Vagina (tissue), 2 donors: ENCODE measurements at places on chromosomes 3 and 15.

GRCh38 chr3:67113802-67114407 lies 115.8 kb downstream of the KBTBD8 start:
- no peak for DNase-seq

GRCh38 chr15:52251144-52251860 lies 44.3 kb downstream of the MYO5C start:
- DNase-seq: no peak

GRCh38 chr3:56792193-56792592 lies 9.6 kb downstream of the ARHGEF3 start:
- no peak for DNase-seq

GRCh38 chr15:68230157-68231100 lies 901 bp upstream of the CLN6 start:
- no peak for DNase-seq

DNA sequence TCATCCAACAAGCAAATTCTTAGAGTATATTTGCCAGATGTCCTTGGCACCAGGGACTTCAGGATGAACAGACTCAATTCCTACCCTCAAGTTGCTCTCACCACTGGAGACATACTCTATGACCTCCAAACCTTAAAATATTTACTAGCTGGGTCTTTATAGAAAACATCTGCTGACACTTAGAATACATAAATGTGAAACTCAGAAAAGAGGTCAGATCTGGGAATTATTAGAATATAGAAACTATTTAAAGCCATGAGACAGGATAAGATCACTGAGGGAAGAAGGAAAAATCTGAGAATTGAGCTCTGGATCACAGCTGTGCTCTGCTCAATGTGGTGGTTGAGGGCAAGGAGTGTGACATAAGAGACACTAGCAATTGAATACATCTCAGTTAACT lies 695.4 kb upstream of the UBE2E2 start:
- DNase-seq: no peak

- DNase-seq: no peak
Observed at GRCh38 chr3:165192610-165193192, 3.5 kb downstream of the SLITRK3 start.

DNA sequence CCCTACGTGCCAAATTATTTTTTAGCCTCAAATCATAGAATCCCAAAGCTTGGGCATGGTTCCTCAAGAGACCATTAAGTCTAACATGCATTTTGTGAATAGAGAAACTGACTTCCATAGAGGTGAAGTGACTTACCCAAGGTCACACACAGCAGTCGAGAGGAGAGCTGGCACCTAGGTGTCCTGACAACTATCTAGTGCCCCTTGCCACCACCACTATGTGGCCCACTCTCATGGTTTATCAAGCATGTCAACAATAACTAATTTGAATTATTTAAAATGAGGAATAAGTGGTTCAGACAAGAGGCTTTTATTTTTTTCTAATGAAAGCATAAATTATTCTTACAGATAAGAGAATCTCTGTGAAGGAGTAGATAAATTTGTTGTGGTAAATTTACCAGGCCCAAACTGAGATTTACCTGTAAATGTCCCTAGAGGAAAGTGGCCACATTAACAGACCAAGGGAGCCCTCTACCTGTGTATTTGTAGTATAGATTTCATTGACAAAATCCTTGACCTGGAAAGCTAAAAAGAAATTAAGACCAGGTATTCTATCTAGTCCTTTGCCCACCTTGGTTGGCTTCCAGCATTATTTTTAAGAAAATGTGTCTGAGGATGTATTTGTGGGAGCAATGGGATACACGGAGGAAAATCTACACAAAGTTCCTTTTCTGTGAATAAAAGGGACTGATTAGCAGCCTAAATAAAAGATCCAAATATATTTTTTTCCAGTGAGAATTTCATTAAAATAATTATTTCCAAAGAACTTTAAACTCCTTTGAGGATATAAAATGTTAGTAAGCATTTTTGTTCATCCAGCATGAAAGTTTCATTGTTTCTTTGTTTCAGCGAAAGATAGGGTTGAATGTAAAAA lies 49.1 kb downstream of the IQCH start:
- no peak for DNase-seq

GRCh38 chr3:128598884-128599664 lies 51.5 kb downstream of the RPN1 start:
- no peak for DNase-seq

DNA sequence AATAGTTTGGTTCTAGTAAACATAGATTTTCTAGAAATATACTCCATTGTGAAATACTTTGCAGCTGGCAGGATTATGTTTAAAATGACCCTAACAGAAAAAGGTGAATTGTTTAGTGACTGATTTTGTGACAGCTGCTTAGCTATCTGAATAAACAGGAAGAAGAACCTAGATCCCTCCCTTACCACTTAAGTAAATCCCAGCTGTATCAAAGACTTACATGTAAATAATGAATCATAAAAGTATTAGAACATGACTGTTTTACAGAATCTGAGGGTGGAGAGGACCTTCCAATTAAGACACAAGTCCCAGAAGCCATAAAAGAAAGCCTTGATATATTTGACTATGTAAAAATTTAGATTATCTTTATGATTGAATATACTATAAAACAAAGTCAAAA lies 15.9 kb downstream of the SLC49A4 start:
- DNase-seq: no peak

- no peak for DNase-seq
Observed at GRCh38 chr3:58497097-58497496, 5.2 kb downstream of the KCTD6 start.

DNA sequence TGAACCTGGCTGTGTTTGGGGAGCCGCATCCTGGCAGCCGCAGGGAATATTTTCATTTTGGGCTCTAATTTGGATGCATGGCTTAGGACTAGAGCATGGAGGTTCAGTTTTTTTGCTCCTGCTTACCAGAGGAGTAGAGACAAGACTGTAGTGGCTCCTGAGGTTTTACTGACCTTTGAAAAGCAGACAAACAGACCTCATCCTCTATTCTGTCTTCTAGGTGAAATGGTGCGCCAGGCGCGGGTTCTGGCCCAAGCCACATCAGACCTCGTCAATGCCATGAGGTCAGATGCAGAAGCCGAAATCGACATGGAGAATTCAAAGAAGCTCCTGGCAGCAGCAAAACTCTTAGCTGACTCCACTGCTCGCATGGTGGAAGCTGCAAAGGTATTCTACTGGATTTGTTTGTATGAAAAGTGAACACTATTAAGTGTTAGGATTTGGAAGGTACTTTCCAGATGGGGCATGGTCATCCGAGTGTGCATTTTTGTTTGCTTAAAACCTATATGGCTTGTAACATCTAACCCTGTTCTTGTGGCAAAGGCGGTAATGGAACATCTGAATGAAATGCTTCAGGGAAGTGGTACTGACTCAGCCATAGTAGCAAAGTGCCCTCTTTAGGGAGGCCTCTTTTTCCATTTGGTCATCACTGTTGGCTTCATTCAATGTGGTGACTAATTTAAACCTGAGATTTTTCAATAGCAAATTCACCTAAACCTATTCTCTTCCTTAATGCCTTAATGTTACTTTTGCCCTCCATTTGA lies 330.7 kb upstream of the TPM1 start:
- DNase-seq: no peak

GRCh38 chr3:88334187-88334868 lies 184.6 kb downstream of the C3orf38 start:
- DNase-seq: no peak

DNA sequence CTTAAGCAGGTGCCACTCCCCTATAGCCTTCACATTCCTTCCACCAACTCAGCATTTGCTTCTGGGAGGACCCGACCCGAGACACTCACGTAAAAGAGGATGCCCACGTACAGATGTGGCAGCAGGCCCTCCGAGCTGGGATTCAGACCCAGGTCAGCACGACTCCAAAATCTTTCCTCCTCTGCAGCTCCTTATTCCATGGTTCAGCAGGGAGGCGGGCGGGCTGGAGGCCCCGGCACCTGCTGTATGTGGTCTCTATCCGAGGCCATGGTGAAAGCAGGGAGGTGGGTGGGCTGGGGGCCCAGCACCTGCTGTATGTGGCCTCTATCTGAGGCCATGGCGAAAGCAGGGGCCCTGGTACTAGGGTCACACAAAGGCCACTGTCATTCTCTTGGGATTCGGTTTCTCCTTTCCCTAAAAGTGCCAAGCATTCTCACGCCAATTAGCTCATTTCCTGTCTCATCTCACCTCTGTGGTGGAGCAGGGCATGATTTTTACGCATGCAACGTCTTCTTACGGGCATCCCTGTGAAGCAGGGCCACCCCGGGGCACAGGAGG lies 5.9 kb upstream of the MUC4 start:
- no peak for DNase-seq

- no peak for DNase-seq
Observed at GRCh38 chr3:120908030-120908794, at the start of gene STXBP5L. STXBP5L (plus strand) TSS chr3:120908205; CDS start chr3:120909579, 1,374 bp downstream.

DNA sequence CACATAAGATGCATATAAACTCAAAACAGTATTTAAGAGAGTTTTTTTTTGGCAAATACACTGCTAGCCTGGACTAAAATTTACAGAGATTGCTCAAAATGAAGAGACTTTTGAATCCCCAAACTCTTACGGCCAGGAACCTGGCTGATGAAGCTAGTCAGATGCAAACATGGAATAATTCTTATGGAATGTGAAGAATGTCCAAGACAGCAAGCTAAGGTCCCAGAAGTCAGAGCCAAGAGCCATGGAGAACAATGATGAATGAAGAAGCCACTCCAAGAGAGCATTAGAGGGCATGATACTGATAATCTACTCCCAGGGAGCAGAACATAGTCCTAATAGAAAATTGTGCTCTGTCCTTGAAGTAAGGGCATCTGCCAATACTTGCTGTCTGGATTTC lies 705.5 kb downstream of the DIPK2A start:
- DNase-seq: no peak

DNA sequence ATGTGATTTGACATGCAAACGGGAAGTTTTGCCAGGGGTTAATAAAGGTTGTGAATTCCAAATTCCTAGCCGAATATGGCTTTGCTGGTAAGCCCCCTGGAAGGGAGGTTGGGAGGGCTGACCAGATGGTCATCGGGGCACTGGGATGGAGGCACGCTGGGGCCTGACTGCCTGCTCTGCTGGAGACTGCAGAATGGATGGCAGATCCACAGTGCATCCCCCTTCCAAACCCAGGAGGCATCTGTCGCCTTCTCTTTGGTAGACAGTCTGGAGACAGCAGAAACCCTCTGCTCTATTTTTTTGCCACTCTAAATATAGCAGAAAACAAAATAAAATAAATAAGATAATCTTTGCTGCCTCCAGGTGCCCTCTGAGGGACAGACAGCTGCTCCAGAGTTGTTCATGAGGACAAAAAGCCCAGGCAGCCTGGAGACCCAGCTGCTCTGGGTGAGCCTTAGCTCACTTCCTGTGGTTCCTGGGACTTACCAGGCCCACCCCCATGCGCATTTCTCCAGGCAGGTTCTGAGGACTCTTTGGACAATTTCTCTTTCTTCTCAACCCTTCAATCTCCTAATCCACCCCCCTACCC lies 6.1 kb upstream of the SPTBN5 start:
- no peak for DNase-seq

DNA sequence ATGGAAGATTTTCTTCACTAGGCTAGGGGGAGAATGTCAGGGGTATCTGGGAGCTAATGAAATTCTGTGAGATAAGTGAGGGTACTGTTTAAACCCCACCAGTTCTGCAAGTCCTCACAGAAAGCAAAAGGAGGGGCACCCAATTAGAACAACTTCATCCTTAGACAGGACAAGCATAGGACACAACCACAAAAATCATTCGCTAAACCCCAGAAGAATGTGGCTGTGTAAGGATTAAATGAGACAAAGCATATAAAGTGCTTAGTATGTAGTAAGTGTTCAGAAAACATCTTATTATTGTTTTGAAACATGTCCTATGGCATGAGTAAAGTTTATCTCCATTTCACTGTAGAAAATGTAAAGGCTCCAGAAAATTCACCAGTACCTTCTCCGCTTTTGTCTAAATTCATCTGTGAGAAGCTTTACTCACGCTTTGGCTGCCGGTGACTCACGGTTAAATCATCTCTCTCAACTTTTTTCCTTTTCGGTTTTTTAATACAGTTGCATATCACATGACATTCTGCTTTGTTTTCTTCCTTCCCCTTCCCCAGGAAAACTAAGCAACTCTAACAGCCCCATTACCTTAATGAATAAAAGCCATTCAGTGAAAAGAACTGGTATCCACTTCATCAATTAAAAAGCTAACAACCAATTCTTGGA lies 1.7 kb downstream of the CLRN1 start:
- no peak for DNase-seq

DNA sequence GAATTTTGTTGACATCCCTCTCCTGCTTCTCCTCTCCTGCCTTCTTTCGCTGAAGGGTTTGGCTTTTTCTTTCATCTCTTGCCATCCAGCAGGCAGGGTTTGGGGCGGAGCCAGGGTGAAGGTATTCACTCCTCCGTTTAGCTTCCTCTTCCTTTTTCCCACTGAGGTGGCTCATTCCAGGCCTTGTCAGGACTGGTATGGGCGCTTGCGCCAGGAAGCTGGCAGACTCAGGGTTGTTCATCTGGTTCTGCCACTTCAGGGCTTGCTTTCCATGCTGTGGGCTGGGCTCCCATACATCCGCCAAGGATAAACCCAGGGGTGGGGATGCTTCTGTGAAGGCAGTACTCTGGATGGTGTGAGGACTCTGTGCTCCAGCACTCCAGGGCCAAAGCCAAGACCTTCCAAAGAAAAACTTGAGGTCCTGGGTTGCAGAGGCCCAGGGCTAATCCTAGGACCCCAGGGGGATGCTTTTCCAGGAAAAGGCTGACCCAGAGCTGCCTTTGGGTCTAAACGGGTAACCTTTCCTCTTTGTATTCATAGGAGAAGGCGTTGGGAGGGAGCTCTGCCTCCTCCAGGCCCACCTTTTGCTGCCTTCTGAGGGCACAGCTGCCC lies 7.7 kb upstream of the AMOTL2 start:
- DNase-seq: no peak

DNA sequence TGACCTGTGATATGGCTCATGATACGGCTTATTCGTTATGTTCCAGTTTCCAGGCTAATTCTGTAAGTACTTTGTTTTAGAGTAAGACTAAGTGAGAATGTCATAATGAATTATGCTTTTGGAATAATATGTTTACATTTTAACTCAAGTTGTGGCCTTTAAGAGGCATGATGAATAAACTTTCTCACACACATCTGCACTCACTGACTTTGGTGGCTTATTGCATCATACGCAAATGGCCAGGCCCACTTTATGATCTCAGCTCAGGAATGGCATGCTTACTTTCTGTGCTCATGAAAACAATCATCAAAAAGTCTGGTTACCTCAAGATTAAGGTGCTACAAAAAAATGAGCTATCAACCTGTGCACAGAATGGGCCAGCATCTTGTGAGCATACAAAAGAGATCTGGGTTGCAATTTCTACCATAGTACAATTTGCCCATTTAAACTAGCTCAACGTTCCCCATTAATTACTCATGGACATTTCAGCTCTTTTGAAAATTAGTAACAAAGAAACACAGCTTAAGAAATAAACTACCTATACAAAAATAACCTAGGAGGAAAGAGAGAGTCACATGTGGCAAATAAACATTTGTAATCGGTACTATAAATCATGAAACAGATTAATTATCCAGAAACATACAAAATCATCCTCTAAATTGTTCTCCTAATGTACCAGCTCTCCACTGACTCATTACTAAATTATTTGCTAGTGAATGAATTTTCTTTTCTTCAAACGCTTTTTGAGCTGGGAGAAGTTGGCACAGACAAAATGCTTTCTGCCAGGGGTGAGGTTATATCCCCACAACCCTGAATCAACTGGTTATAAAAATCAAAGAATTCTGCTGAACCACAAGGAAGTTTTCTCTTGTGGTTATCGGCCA lies 439.0 kb upstream of the ADAMTS9 start:
- no peak for DNase-seq
